Foreskin keratinocyte (primary cell): ENCODE measurements at places on chromosomes 1 and 21. TPM values are rescaled to one million over a fixed set of nuclear protein-coding genes. Genes with fewer than 3 reads are reported as not detected.

Gene CD1B
- not detected in 2 replicates for polyA plus RNA-seq

Gene IGSF3
- 7.6 and 9.5 TPM in 2 replicates for polyA plus RNA-seq

Gene S100A10
- 2,964 and 3,214 TPM in 2 replicates for polyA plus RNA-seq

Gene CDKN2C
- 2.5 and 3.2 TPM in 2 replicates for polyA plus RNA-seq

Gene PLEKHG5
- polyA plus RNA-seq: 19.0 and 33.0 TPM in 2 replicates

Gene MFSD2A
- polyA plus RNA-seq: 47.6 and 49.8 TPM in 2 replicates

Gene GJB5
- polyA plus RNA-seq: 141 and 181 TPM in 2 replicates
